Heart right ventricle (tissue), 16 donors: ENCODE measurements at places on chromosomes 11 and 22. TPM values are rescaled to one million over a fixed set of nuclear protein-coding genes. Genes with fewer than 3 reads are reported as not detected.

- no peak for DNase-seq
These were observed 676.0 kb downstream of the NTM start for GRCh38 chr11:132046288-132046865.

- no peak for DNase-seq
These were observed 28.7 kb downstream of the DDIAS start for GRCh38 chr11:82930229-82930628.

GRCh38 chr11:12160680-12161079 is 50.3 kb downstream of the MICAL2 start:
- no peak for DNase-seq

GRCh38 chr11:46676436-46677158 is 23.8 kb downstream of the ARHGAP1 start:
- DNase-seq, result no peak

DNA sequence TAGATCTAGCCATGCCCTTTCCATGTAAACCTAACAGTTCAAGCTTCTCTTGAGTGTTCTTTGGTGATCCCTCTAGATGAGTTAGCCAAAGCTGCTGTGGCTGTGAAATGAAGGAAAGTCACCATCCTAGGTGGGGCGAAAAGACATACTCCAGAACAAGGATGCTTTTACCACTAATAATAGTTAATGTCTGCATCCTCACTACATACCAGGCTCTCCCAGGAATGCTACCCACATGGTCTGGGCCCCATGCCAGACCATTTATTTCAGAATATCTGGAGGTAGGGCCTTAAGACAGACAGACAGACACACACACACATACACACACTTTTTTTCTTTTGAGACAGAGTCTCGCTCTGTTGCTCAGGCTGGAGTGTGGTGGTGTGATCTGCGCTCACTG is 14.7 kb downstream of the ABTB2 start:
- DNase-seq, result no peak

DNA sequence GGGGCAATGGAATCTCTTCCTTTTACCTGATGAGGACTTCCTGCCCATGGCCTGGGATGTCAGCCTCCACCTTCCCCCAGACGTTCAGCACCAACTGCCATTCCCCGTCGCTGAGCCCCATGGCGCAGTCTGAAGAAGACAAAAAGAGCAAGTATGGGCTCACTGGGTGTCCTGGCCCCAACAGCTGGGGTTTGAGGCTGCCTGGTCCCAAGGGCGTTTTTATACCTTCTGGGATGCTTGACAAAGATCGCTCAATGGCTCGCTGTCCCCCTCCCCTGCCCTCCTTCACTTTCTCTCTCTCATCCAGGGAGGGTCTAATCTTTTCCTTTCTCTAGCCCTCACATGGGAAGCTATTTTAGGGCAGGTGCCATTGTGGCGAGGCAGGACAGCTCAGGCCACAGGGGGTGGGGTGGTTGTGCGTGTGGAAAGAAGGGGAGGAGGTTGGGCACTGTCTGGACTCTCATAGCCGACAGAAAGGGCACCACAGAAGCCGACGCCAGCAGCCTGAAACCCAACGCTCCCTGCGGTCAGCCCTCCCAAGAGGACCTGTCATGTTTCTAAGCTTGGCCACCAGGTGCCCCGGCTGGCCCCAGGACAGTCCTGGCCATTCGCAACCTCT is at the start of gene MB:
MB (minus strand) TSS at position 193 of the 619 bp plus-strand sequence; CDS start at position 121, 72 bp downstream.
- peak; percentile 70 for DNase-seq

- no peak for DNase-seq
These were observed 36.4 kb downstream of the SWAP70 start for GRCh38 chr11:9700105-9700801.

DNA sequence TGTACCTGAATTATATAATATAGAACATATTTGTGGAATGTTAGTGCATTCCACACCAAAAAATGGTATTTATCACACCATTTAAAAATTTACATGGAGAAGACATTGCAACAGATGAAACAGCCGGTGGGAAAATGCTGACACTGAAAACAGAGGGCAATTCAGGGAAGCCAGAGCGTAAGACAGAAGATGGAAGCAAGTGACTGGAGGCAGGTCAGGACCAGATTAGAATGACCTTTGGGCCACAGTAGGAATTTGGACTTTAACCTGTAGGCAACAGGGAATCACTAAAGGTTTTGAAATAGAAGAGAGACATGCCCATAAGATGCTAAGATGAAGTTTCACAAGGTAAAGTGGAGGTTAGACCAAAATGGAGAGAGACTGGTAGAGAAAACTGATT is 60.5 kb downstream of the METTL15 start:
- DNase-seq, result no peak

DNA sequence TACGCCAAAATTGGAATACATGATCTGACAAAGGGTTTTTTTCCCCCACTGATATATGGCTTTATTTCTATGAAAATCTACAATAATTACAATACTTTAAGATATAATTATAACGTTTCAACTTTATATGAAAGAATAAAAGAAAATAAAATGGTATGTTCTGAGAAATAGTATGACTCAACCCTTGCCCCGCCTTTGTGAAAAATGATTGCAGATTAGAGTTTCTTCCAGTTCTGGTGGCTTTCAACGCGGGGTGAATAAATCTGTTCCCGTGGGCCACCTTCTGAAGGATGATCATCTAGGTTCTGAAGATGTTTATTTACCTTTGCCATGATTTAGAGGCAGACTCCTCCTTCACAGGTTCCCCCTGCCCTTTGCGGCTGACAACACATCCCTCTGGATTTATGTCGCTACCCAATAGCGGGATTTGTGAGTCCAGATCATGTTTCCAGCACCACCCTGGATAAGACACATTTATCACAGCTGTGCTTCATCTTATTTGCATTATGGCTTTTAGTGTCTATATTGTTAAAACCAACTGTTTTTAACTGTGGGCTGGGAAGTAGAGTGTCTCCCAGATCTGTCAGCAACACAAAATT is 607.0 kb upstream of the KIRREL3 start:
- no peak for DNase-seq

GRCh38 chr11:98564881-98565280 is 455.9 kb upstream of the CNTN5 start:
- no peak for DNase-seq

- DNase-seq, result no peak
These were observed 12.1 kb downstream of the MTNR1B start for GRCh38 chr11:92981508-92982043.

DNA sequence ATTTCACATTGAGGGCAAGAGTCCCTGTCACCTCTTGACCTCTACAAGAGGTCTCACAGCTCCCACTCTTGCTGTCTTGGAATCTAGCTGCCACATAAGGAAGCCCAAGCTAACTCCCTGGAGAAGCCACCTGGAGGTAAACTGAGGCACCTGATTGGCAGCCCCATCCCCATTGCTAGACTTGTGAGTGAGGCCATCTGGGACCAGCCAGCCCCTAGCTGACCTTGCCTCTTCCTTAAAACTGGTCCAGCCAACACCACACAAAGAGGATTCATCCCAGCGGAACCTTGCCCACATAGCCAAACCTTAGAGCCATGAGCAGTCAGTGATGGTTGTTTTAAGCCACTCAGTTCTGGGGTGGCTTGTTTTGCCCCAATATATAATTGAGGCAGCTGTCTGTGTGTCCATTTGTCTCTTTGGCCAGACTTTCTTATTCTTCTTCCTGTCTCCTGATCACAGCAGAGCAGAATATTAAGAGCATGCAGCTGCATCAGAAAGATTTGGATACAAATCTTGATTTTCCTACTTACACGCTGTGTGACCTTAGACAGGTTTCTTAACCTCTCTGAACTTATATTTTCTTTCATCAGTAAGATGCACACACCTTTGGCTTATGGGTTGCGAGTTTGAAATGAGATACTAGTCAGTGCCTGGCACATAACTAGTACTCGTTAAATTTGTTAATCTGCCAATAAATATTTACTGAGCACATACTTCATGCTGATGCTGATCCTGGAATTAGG is 74.3 kb upstream of the TP53I11 start:
- DNase-seq, result no peak

GRCh38 chr11:130435671-130436070 is 7.3 kb upstream of the ADAMTS8 start:
- no peak for DNase-seq

GRCh38 chr11:86202013-86202336 is 42.6 kb upstream of the EED start:
- DNase-seq, result no peak

DNA sequence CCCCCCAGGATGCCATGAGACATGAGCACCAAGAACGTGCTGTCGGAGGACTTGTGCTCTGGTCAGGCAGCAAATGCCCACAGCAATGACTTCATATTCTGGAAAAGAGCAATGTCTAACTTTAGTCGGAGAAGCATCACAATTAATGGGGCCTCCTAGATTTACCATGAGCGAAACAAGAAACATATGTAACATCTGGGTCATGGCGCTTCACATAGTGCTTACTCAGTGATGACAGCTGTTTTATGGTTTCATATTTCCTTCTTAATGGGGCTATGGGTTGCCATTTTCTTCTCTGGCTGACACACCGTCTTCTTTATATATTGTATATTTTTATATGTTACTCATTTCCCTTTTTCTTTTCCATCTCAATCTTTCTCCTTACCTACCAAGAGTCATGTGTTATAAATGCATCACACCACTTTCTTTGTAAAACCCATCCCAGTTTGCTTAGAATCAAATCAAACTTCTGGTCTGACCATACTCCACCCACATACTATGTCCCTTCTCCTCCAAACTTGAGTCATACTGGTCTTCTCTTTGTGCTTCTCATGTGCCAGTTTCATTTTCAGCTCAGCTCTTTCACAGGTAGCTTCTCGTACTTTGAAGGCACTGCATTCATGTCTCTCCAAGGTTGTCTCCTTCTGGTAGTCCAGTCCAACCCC is 9.4 kb upstream of the CASP12 start:
- no peak for DNase-seq

DNA sequence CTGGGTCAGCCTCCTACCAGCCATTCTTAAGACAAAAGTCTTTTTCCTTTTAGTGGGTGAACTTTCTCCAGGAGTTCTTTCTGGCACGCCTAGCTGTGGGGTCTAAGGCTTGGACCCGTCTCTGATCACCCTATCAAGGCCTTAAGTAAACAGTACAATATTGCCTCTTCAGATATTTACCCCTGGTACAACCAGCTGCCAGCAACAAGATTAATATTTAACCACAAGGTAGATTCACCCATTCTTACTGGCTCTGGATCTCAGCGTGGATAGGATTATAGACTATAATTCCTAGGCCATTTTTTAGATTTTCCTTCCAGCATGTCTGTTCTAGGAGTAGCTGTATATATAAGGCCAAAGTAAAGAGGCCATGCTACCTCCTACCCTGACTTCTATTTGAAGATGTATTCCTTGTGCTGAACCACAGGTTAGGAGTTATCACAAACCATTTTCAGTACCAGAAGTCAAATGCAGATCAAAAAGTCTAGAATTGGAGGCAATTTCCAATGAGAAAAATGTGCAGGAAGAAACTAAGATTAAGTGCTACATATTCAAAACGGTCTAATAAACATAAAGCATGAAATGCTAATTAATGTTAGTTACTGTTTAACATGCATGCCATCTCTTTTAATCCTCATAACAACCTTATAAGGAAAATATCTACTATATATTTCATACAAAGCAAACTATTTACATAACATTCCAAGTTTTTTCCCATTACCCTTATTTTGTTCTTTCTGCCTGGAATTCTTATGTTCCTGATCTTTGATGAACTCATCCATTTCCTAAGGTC is 110.0 kb upstream of the SYN3 start:
- DNase-seq, result no peak

DNA sequence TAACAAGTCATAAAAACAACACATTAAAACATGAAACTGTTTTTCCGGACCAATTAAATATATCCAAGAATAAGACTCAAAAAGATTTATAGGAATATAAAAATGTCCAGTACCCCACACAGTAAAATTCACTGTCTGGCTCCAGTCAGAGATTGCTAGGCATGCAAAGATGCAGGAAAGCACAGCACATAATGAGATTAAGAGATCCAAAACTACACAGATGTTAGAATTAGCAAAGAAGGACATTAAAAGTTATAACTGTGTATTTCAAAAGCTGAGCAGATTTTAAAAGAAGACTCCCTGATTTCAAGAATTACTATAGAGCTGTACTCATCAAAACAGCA is 13.6 kb downstream of the LRRC75B start:
- no peak for DNase-seq

Gene MRGPRF
- 1.4 TPM for total RNA-seq

Gene ELF5
- total RNA-seq, result not detected

Gene KCNK4
- total RNA-seq, result not detected

Gene CCDC134
- 6.9 TPM for total RNA-seq

Gene MFRP
- not detected for total RNA-seq

Gene CAPRIN1
- total RNA-seq, result 123 TPM

Gene IGSF9B
- total RNA-seq, result 34.4 TPM

Gene MMP12
- not detected for total RNA-seq

Gene CARNS1
- 20.7 TPM for total RNA-seq

Gene PHF21B
- 0.98 TPM for total RNA-seq

Gene LARGE1
- 167 TPM for total RNA-seq

Gene BIK
- total RNA-seq, result not detected
